ENCODE measurements at places on chromosomes 2 and 18. TPM values are rescaled to one million over a fixed set of nuclear protein-coding genes. Genes with fewer than 3 reads are reported as not detected.

DNA sequence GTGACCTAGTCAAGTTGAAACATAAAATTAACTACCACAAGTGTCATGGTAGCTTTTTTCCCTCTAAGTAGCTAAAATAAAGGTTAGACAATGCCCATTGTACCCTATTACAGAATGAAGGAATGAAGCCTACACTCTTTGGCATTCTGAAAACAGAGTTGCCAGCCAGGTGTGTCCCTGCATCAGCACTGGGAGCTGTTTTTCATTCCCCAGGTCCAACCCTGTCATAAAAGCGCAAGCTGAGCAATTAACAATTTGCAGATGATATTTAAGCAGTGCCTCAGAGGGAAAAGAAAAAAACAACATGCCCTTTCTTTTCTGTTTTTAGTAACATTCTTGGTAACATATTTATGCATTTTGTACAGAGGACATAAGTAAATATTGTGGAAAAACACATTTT lies 46.8 kb upstream of the MGAT4A start:
- DNase-seq: no peak

DNA sequence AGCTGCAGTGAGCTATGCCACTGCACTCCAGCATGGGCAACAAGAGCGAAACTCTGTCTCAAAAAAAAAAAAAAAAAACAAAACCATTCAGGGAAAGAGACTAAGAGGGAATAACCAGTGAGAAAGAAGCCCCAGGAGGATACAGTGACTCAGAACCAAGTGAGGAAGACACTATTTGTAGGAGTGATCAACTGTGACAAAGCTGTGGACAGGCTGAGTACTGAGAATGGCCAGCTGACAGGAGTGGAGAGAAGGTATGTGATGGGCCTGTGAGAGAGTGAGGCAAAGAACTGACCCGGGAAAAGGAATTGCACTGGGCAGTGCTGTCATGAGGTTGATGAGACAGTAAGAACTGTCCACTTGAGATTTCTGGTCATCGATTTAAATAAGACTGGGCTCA lies 6.7 kb upstream of the LCT start:
- DNase-seq: no peak

GRCh38 chr18:39051013-39051412 lies 1485.4 kb upstream of the CELF4 start:
- DNase-seq: no peak

GRCh38 chr2:223052548-223053483 lies 826 bp downstream of the KCNE4 start:
- no peak for DNase-seq

- no peak for DNase-seq
These were observed 796.6 kb downstream of the DSC3 start for GRCh38 chr18:30245766-30246455.

The FOXD4L1 gene
- 0.14 TPM for total RNA-seq

The GATA6 gene
- total RNA-seq: 0.17 TPM

The FIGLA gene
- not detected for total RNA-seq

- no peak for DNase-seq
These were observed 131.4 kb upstream of the HAAO start for GRCh38 chr2:42923580-42924417.

- DNase-seq: no peak
These were observed 11.1 kb upstream of the EVA1A start for GRCh38 chr2:75571730-75572430.
